Right renal pelvis (tissue), 4 donors: ENCODE measurements at places on chromosomes 5 and 9.

GRCh38 chr9:18037981-18038380 is 436.0 kb upstream of the ADAMTSL1 start:
- DNase-seq, result no peak

- no peak for DNase-seq
Observed at GRCh38 chr5:170413897-170414296, 24.7 kb upstream of the KCNMB1 start.

GRCh38 chr5:159051421-159052282 is 48.1 kb downstream of the EBF1 start:
- DNase-seq, result no peak

GRCh38 chr5:16776611-16777251 is 159.4 kb downstream of the MYO10 start:
- no peak for DNase-seq

DNA sequence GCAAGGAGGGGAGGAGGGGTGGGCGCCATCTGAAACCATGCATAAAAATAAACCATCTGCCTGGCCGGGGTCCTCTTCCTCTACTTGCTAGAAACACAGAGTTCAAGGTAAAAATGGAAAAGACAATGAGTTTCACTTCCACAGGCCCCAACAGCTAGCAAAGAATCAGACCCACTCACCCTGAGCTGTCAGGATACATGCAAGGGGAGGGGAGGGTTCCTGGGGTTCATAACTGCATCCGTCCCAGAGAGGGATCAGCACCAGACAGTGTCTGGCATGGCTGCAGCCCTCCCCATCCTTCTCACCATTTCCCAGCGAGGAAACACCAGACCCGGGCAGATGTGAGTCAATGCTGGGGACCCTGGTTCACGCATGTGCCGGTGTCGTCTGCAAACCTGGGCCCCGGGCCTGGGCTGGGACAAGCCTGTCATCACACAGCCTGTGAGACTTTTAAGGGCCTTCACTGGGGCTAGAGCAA is 55.4 kb downstream of the SEMA4D start:
- no peak for DNase-seq

DNA sequence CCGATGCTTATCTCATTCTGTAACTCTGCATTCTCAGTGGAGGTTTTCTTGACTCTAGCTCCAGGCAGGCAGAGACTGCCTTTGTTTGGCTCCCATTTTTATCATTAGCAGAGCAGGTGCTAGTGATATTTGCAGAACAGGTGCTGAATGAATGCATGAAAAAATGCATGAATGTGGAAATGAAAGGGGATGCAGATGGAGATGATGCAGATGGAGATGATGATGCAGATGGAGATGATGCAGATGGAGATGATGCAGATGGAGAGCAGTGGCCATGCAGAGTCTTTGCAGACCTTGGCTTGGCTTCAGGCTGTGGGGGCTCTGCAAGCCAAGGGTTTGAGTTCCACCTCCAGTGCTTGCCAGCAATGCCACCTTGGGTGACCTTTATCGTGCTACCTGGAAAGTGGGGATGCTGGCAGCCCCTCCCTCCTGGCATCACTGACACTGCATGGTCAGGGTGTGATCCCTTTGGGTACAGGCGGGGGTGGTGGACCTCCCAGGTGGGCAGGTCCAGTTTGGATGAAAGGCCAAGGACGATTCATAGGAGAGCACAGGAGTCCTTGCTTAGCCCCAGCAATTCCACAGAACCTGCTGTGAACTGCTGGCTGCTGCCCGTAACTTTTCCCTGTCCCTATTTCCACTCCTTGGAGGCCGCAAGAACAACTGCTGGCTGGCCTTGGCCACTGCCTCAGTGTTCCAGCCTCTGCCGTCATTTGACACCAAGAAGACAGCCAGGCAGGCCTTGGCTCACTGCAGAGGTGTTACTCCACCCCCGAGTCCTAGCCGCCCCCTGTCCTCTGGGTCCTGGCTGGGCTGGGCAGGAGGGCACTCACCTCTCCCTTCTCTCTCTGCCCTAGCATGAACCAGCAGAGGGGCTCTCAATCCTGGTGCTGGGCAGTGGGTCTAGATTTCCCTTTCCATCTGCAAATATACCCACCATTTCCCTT is 33.0 kb downstream of the ERGIC1 start:
- no peak for DNase-seq

- no peak for DNase-seq
Observed at GRCh38 chr5:132299917-132300316, 5.7 kb downstream of the SLC22A4 start.

- no peak for DNase-seq
Observed at GRCh38 chr9:33467526-33467925, 6.2 kb downstream of the NOL6 start.

- no peak for DNase-seq
Observed at GRCh38 chr5:168721002-168721753, 142.0 kb upstream of the PANK3 start.

- DNase-seq, result no peak
Observed at GRCh38 chr9:20646656-20647055, 24.4 kb upstream of the MLLT3 start.
